ENCODE measurements at places on chromosomes 2 and 18. TPM values are rescaled to one million over a fixed set of nuclear protein-coding genes. Genes with fewer than 3 reads are reported as not detected.

TRIB2 gene
- 43.0 TPM for total RNA-seq

- no peak for DNase-seq
Measured at GRCh38 chr18:58998401-58999203, 133.9 kb downstream of the ZNF532 start.

- no peak for DNase-seq
Measured at GRCh38 chr2:8573942-8574195, 108.0 kb upstream of the ID2 start.

GRCh38 chr2:105287692-105288091, 41.8 kb downstream of the TGFBRAP1 start:
- DNase-seq: peak; percentile 55

ST8SIA5 gene
- total RNA-seq: not detected

DNA sequence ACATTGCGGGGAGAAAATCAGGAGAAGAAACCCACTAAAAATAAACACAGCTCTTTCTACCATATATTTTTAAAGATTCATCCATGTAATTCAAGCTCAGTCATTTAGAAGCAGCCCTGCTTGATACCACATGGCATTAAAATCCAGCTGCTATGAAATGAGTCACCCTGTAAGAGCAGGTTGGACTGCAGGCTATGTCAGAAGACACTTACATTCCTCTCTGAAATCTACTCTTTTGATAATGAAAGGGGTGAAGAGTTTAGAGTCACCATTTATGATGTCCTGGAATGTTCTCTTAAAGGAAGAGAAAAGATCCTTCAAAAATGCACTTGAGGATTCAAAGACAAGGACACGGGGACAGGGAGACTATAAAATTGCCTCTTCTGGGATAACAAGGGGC, 100.6 kb upstream of the APCDD1 start:
- DNase-seq: no peak

SERPINB5 gene
- 1.4 TPM for total RNA-seq

- no peak for DNase-seq
Measured at GRCh38 chr18:26653943-26654615, 105.7 kb upstream of the KCTD1 start.

- peak; percentile 69 for DNase-seq
Measured at GRCh38 chr2:237702441-237703391, 75.3 kb downstream of the LRRFIP1 start.

DNA sequence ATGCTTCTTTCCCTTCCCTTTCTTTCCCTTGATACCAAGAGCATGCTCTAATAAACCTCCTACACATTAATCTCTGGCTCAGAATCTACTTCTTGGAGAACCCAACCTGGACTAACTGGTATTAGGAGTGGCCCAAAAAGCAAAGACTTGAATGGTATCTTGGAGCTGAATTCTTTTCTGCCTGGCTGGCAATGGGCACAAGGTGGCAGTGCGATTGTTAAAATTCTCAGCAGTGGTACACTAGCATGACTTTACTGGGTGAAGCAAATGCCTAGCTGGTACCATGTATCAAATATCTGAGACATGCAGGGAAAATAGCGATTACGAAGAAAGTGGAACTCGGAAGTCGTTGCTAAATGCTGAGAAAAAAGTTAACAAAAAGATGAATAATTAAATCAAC, 376.1 kb downstream of the XIRP2 start:
- no peak for DNase-seq

GRCh38 chr2:156311976-156312375, 20.5 kb downstream of the NR4A2 start:
- DNase-seq: no peak

- DNase-seq: no peak
Measured at GRCh38 chr2:153871231-153872221, at the start of gene GALNT13. TSS of gene GALNT13 (plus strand) at chr2:153871922.

CDKL4 gene
- total RNA-seq: not detected

GRCh38 chr2:118738524-118739308, 108.7 kb downstream of the EN1 start:
- DNase-seq: peak; percentile 62

- no peak for DNase-seq
Measured at GRCh38 chr2:218006741-218007140, 3.9 kb upstream of the TNS1 start.

GRCh38 chr2:98016908-98017670, 21.3 kb upstream of the TMEM131 start:
- DNase-seq: no peak

DNA sequence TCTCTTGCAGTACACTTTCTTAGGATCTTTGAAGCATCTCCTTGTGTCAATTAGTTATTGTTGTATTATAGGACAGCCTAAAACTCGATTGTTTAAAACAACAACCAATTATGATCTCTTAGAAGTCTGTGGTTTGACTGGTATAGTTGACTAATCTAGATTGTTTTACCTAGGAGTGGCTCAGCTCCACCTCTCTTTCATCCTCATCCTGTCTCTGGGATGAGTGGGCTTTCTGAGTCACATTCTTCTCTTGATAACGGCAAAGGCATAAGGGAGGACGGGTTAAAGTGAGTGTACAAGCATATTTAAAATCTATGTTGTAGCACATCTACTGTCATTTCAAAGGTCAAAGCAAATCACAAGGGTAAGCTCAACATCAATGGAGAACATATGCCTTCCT, 102.3 kb upstream of the GULP1 start:
- DNase-seq: no peak

CXCR2 gene
- total RNA-seq: not detected

Data from K562 (cell line).